NCI-H2107 (cell line): ENCODE measurements at places on chromosomes 13 and 19.

DNA sequence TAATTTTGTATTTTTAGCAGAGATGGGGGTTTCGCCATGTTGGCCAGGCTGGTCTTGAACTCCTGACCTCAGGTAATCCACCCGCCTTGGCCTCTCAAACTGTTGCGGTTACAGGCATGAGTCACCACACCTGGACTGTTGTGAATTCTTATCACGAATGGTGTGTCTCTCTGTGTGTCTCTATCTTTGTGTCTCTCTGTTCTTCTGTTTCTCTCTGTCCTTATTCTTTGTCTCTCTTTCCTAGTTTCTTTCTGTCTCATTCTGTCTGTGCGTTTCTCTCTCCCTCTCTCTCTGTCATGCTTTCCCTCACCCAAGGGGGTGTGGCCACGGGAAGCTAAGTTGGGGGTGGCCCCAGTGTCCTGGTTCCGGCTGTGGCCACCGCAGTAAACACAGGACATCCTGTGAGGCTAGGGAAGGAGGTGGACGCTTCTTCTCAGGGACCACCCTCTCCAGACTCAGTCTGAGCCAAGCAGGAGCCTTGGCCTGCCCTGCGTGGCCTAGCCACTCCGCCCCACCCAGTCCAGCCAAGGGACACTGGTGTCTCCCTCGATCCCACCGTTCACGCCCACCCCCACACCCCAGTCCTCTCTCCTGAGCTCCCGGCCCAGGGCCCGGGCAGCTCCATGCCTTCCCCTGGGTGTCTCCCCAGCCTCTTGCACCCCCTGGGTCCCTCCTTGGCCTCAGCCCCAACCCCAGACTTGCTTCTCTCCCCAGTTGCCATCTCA lies 3.9 kb upstream of the PRX start:
- no peak for DNase-seq

GRCh38 chr13:100138859-100139491 lies 50.1 kb downstream of the PCCA start:
- DNase-seq = no peak

DNA sequence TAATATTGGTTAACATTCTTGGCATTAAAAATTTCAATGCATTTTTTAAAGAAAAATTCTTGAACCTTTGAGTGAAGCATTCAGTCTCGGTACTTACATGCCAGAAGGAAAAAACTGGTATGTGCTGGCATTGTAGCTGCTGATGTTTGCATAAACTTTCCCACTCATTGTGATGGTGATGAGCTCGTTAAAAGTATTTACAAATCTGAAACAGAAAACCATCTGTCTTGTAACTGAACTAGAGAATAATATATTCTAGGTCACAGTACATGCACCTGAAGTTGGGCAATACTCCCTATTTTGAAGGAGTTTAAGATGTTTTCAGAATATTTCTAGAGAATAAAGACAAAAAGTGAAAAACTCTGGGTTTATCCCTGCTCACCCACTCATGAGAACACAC lies 64.1 kb downstream of the SLC15A1 start:
- DNase-seq = no peak

- no peak for DNase-seq
Measured at GRCh38 chr13:34637636-34638035, 304.4 kb upstream of the NBEA start.

DNA sequence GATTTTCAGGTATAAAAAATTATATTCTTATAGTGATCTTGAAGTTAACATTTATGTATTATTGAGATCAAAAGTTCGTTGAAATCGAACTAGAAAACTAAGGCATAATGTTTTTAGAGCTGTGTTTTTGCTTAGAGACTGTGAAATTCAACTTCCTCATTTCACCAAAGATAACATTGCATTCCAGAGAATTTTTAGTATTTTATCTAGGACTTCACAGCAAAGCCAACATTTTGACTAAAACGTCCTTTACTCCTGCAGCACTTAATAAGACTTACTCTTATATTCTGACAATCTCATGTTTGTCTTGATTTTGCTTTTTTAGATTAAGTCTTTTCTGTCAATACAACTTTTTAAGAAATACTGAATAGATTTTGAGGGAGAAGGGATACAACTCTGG lies 4.7 kb downstream of the KCTD4 start:
- DNase-seq = no peak

DNA sequence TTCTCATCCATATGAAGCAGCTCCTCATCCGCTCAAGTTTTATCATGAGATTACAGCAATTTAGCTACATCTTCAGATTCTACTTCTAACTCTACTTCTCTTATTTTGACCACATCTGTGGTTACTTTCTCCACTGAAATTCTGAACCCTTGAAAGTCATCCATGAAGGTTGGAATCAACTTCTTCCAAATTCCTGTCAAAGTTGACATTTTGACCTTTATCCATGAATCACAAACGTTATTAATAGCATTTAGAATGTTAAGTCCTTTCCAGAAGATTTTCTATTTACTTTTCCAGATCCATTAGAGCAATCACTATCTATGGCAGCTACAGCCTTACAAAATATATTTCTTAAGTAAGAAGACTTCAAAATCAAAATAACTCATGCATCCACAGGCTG lies 421.7 kb upstream of the GPC6 start:
- DNase-seq = no peak

DNA sequence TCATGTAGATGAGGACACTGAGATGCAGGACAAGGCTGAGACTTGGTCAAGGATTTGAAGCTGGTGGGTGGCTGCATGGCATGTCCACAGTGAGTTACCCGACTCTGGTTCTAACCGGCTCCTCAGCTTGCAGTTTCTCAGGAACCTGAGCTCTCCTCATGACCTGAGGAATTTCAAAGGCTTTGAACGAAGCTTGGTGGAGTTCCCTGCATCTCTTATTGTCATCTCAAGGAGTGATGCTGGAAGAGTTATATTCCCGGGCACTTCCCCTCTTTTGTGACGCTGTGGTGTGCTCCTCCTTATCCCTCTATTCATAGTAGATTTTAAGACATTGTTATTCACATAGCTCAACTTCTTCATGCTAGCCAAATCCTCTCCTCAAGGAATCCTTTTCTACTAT lies 500.1 kb upstream of the HTR2A start:
- DNase-seq = no peak

DNA sequence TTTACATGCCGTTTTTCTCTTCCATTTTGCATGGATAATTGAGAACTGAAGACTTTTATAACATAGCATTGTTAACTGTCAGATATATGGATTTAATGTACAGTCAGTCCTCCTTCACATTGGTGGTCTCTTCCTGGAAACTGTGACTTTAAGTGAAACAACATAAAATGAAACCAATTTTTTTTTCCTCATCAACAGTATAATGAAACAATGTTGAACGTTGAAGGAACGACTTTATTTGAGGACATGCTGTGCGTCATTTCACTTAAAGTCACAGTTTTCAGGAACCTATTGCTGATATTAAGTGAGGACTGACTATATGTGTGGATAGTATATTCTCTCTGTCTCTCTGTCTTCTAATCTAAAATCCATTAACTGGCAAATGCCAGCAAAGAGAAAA lies 54.8 kb downstream of the COG3 start:
- DNase-seq = no peak

- no peak for DNase-seq
Measured at GRCh38 chr13:23620613-23621315, 50.6 kb downstream of the TNFRSF19 start.

DNA sequence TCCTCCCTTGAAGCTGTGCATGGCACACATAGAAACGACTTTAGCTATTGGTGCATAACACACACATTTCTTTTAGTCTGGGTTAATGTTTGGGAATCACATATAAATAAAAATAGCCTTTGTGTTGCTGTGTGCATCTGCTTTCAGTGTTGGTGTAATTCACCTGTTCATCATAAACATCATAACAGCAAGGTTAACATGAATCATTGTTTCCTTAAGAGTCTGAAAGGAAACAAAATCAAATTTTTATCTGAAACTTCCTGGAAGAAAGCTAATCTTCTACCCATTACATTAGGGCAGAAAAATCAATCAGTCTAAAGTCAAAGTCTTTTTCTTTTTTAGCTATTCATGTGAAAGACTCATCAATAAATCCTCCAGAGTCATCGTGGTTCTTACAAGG lies 35.0 kb upstream of the TNFSF11 start:
- DNase-seq = no peak

- no peak for DNase-seq
Measured at GRCh38 chr19:48815870-48816501, 5.2 kb upstream of the BCAT2 start.

DNA sequence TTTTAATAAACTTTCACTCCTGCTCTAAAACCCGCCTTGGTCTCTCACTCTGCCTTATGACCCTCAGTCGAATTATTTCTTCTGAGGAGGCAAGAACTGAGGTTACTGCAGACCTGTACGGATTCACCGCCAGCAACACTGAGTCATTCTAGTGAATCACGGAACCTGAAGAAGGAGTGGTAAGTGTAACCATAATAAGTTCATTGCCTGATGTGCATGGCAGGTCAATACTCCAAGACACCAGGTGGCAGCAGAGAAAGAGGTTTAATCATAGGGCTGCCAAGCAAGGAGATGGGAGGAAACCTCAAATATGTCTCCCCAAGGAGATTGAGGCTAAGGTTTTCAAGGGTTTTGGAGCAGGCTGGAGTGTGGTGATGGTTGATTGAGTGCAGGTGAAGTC lies 204.3 kb upstream of the IPO5 start:
- no peak for DNase-seq

- peak; percentile 20 for DNase-seq
Measured at GRCh38 chr13:92843549-92843948, 383.1 kb upstream of the GPC6 start.

DNA sequence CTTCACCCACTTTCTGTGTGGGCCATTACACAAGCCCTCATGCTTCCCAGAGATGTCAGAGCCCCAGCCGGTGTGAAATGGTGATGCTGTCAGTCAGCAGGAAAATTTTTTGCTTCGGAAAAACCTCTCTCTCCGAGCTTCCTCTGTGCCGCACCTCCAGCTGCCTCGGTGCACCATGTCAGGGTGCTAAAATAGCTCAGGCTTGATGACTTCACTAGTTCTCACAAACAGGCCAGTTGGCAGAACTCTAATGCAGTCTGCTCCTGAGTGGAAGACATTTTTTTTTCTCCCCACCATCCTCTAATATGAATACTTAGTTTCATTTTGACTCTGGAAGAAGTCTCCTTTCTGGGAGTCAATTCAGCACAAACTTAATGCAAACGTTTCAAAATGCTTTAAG lies 71.3 kb downstream of the KLF12 start:
- no peak for DNase-seq

DNA sequence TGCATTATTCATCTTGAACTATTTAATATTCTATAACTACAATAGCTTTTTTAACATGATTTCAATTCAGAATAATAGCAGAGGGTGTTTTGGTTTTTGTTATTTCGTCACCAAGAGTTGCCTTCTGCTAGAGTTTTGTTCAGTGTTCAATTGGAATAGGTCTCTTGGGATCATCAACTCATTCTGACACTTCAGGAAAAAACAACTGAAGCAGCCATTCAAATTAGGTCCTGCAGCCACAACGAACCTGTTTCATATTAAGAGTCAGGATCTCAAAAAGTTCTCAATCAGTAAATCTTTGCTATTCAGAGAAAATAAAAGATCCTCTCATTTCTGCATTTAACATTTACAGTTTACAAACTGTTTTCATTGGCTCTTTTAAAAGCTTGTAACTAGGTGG lies 2.4 kb upstream of the CHAMP1 start:
- no peak for DNase-seq

DNA sequence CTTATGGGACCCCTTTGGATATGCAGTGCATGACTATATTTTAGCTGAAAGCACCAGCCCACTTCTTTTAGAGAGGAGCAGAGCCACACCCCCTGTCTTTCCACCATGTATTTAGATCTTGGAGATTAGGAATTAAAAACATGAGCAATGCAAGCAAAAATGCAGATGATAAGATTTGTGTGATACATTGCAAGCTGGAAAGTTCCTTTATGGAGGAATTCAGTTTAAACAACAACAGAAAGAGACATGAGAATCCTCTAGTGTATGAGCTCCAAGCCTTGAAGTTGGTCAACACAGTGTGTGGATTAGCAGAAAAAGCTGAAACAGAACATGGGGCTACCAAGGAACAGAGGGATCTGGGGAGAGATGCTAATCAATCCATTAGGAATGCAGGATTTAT lies 529.8 kb upstream of the NBEA start:
- no peak for DNase-seq

GRCh38 chr13:43572656-43573360 lies 214.0 kb downstream of the ENOX1 start:
- no peak for DNase-seq

DNA sequence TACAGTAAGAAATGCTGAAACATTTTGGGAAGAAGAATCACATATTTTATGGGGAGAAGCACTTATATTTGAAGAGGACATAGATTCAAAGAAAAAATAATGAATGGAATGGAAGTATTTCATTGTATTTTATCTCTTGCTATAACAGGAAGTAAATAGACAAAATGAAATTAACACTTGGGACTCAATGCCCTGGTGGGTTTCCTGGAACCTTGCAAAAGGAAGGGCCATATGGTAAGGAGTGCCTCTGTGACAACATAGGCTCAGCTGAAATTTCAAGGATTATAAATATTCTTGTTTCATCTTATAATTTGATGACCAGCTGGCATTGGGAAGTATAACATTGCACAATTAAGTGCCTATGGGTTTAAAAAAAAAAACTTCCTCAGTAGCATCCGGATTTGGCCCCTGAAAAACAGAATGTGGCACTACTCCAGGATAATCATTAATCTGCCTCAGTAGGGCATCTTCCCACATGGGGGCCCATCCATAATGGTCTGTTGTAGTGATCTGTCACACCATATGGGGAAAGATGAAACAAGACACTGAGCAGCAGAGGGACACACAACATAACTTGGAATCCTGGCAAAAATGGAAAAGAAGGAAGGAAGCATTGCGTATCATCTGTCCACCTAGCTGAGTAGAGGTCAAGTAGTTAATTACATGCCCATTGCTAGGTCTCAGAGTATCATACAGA lies 321.6 kb downstream of the NDFIP2 start:
- DNase-seq = no peak

GRCh38 chr19:58559275-58560006 lies 1.0 kb upstream of the UBE2M start:
- no peak for DNase-seq

DNA sequence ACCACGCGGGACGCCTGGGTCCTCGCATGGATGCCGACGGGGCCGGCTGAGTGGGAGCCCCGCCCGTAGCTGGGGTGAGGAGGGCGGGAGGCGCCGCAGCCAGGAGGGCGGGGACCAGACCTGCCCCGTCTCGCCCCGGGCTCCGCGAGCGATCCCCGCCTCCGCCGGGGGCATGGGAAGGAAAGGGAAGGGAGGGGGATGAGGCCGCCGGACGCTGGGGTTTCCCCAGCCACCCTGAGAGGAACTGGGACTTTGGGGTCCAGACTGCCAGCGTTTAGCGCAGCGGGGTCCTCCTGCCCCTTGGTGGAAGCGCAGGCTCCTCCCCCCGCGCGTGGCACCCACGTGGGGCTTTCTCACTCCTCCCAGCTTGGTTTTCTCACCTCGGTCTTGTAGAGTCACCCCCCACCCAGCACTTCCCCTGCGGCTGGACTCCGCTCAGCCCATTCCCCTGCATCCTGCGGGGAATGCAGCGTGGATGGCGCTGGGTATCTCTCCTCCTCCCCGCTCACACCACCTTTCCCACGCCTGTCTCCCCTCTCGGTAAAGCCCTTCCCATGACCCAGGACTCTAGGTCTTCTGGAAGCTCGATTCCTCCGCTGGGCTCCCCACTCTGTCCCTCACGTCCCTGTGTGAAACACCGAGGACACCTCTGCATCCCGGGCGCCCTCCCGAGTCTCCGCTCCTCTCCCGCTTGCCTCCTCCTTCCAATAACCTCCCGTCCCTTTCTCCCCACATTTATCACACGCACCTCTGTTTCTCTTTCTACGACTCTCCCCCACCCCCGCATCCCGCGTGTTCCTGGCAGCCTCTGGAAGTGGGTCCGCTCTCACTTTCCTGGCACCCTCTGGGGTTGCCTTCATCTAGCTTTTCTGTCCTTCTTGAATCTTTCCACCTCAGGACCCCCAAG lies 2.1 kb downstream of the TGFB1 start:
- DNase-seq = no peak
